ENCODE measurements at places on chromosomes 2 and 18.

GRCh38 chr18:75588412-75588811 lies 160.9 kb upstream of the SMIM21 start:
- no peak for DNase-seq

GRCh38 chr2:54899576-54900200 lies 150.6 kb downstream of the RTN4 start:
- DNase-seq: peak; percentile 49

DNA sequence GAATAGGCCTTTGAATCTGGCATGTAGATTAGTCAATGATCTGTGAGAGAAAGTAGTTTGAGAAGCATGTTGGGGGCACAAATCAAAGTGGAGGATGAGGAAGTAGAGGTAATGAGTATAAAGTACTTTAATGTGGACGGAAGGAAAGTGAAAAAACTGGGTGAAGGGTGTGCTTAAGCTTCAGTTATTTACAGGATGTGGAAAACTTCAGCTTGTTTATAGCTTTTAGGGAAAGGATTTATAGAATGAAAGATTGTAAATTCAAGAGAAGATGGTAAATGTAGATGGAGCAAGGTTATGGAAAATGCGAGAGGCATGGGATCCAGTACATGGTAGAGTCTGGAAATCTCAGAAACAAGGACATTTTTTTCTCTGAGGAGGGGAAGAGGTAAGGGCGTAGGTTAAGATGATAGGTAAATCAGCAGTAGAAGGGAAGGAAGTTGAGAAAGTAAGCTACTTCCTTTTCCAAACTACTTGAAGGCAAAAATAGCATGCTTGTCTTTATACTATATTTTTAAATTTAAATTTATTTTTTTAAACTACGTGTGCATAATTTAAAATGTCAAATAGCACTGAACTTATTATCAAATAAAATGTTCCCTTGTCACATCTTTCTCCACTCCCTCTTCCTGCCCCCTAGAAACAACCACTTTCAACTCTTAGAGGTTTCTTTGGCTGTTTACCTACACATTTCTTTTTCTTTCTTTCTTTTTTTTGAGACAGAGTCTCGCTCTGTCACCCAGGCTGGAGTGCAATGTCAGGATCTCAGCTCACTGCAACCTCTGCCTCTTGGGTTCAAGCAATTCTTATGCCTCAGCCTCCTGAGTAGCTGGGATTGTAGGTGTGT lies 8.5 kb downstream of the FAM117B start:
- DNase-seq: no peak

DNA sequence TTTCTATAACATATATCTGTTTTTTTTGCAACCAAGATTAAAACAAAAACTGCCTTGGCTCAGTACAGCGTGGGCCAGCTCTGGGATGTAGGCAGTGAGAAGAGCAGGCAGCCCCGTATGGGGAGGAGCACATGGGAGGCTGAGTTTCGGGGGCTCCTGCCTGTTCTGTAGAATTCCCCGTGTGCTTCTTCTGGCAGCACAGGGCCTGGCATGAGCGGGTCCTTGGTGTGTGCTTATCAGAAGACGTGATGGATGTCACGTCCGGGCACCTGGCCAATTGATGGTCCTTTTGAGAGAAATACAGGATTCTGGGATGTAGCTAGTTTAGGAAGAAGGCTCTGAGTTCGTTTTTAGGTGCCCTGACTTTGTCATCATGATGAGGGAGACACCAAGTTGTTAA lies 16.2 kb downstream of the IMPA2 start:
- DNase-seq: no peak

DNA sequence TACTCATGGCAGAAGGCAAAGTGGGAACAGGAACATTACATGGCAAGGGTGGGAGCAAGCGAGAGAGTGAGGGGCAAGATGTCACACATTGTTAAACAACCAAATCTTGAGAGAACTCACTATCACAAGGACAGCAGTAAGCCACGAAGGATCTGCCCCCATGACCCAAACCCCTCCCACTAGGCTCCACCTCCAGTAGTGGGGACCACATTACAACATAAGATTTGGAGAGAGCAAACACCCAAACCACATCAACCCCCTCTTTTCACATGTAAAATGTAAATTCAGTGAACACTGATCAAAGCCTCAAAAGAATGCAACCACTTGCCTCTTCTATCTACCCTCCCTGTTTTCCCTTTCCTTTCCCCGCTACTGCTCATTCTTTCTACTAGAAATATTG lies 43.6 kb upstream of the TNP1 start:
- no peak for DNase-seq

GRCh38 chr2:169999054-169999453 lies 171.8 kb downstream of the UBR3 start:
- DNase-seq: peak; percentile 29

DNA sequence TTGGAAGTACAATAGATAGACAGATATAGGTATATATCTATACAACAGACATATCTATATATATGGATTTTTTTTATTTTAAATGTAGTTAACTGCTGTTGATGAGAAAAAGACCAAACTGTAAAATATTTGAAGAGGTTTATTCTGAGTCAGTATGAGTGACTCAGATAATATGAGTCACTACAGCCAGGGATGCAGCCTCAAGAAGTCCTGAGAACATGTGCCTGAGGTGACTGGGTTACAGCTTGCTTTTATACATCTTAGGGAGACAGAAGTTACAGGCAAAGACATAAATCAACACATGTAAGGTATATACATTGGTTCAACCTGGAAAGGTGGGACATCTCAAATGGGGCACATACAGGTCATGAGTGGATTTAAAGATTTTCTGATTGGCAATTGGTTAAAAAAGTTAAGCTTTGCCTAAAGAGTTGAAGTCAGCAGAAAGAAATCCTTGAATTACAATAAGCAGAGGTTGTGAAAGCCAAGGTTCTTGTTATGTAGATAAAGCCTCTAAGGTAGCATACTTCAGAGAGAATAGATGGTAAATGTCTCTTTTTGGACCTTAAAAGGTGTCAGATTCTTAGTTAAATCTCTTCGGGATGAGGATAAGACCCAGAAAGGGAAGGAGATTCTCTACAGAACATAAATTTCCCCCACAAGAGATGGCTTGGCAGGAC lies 149.9 kb downstream of the RBM43 start:
- DNase-seq: peak; percentile 39

- no peak for DNase-seq
Observed at GRCh38 chr18:59707306-59707705, 10.1 kb upstream of the CCBE1 start.

DNA sequence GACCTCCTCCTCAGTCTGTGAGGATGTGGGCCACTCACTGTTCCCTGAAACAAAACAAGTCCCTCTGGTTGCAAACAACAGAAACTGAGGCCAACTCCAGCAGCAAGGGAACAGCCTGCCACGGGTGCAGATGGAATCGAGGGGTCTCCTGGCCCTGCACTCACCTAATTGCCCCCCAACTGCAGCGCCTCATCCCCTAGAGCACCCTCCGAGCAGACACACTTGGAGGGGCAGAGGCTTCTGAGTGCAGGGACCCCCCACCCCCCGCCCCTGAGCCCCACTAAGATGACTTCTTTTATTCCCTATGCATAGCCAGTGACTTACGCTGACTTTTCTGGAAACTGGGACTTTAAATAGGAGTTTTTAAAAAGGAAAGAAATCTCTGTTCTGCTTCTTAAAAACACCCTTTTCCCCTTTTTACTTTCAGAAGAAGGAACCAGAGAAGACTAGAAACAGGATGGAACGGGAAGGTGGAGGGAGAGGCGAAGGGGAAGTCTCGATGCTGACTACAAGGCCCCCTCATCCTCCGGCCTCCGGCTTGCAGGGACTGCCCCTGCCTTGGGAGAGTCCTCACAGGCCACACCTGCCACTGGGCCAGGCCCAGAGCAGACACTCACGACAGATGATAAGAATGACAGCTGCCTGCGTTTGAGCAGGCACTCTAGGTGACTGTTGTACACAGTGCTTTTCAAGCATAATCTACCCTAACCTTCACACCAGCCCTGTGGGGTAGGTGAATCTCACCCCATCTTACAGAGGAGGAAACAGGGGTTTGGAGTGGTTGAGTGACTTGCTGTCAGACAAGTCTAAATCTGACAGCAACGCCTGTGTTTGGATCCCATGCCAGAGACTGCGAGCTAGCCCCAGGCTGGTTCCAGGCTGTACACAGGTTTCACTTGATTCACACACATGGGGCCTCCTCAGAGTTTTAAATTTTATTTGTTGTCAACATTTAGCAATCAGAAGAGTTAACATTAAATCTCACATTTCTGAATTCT lies 28.2 kb upstream of the BIN1 start:
- no peak for DNase-seq

GRCh38 chr2:157830266-157830665 lies 45.9 kb downstream of the ACVR1 start:
- DNase-seq: no peak

GRCh38 chr2:140891614-140892212 lies 1239.1 kb downstream of the LRP1B start:
- no peak for DNase-seq

DNA sequence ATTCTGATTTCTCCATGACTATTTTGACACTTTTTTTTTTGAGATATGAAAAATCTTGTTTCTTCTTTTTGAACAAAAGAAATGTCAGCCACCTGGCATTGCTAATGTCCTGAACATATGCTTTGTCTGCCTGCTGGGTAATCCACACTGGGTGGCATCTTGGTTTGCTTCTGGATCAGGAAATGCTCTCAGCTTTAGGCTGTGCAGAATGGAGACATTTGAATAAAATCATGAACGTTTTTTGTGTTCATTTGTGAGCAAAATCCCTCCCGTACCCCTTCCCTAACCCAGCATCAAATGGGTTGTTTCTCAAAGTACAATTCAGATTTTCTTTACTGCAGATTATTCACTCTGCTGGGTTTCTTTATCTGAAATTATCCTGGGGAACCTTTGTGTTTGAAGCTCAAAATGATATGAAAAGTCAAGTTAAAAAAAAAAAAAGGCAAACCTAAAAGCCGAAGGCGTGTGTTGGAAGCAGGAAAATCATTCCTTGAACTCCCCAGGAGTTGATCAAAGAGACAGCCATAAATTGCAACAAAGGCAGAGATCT lies 53.4 kb upstream of the KLF7 start:
- DNase-seq: no peak

GRCh38 chr2:69384618-69385081 lies 2.4 kb downstream of the GFPT1 start:
- no peak for DNase-seq

- no peak for DNase-seq
Observed at GRCh38 chr2:125169764-125170146, 1144.7 kb downstream of the CNTNAP5 start.

GRCh38 chr2:160252278-160252887 lies 52.3 kb upstream of the ITGB6 start:
- no peak for DNase-seq

GRCh38 chr2:10190737-10191532 lies 68.4 kb downstream of the RRM2 start:
- DNase-seq: no peak

- no peak for DNase-seq
Observed at GRCh38 chr2:125172181-125172580, 1147.1 kb downstream of the CNTNAP5 start.

- DNase-seq: no peak
Observed at GRCh38 chr2:96409081-96409819, 73.7 kb downstream of the NCAPH start.

- no peak for DNase-seq
Observed at GRCh38 chr2:157789933-157790511, 86.1 kb downstream of the ACVR1 start.

All from fibroblast of skin of left quadriceps (primary cell).